ENCODE measurements at places on chromosomes 2 and 18.

DNA sequence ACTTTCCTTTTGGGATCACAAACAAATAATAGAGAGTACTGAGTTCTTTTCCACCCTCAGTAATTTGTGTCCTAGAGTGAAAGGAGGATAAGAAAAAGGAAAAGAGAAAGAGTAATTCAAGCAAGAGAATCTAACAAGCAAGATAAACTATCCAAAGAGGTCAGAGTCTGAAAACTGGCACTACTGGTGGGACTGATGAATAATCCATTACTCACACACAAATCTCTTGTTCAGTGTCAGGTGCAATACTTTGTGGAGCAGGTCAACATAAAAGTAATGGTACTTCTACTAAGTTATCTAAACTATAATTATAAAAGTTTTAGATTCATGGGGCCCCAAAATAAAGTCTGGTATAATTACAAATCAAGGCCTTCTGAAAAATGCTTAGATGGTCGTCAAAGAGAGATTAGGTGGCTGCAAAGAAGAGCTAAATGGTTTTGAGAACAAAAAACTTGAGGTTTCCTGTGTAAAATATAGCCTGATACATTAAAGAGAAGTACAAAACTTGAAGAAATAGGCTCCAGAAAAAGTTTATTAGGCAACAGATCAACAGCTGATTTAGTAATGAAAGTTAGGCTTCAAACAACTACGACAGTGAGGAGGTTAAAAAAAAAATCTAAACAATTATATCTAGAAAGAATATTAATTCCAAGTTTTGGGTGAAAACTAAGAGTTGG lies 109.4 kb downstream of the BAZ2B start:
- DNase-seq: no peak

DNA sequence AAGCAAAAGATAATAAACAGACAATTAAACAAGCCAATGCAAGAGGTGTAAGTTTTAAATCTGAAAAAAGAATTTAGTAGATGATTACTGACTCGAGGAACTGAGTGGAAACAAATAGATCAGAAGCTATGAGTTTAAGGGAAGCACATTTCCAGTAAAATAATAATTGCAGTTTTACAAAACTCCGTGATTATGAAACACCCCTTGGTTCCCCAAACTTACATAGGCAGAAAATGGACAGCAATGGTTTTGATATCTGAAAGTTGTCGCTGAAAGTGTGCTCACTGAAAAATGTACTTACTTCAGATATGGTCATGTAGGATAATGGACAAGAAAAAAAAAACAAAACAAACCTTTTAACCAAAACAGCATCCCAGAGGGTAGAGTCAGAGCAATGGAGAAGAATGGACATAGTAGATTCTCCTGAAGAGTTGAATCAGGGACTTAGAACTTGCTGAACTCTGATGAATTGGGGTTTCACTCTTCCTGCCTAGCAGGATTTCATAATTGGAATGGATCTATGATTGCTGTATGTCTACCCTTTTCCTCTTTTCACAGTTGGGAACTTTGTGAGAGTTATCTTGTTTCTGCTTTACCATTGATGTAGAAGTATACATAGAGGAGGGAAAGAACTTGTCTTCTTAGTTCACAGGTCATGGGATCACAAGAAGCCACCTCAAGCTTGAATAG lies 305.6 kb upstream of the ZEB2 start:
- DNase-seq: no peak

DNA sequence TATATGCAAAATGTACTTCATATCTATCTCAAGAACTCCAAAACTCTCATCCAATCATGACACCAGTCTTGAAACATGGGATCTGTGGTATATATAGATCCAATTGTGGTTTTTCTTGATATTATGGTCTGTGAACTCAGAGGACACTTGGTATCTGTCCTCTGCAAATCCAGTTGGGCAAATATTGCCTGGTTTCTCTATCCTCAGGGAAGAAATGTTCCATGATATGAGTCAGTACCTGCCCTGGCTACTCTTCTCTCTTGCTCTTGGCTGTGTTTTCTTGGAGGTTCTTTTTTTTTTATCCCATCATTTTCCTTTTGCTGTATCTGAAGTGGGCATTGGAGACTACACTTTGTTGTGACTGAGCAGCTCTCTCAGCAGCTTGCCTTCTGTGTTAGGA lies 10.9 kb downstream of the NBEAL1 start:
- peak; percentile 9 for DNase-seq

- peak; percentile 83 for DNase-seq
These were observed 29.6 kb downstream of the SH3BP4 start for GRCh38 chr2:234981197-234982095.

DNA sequence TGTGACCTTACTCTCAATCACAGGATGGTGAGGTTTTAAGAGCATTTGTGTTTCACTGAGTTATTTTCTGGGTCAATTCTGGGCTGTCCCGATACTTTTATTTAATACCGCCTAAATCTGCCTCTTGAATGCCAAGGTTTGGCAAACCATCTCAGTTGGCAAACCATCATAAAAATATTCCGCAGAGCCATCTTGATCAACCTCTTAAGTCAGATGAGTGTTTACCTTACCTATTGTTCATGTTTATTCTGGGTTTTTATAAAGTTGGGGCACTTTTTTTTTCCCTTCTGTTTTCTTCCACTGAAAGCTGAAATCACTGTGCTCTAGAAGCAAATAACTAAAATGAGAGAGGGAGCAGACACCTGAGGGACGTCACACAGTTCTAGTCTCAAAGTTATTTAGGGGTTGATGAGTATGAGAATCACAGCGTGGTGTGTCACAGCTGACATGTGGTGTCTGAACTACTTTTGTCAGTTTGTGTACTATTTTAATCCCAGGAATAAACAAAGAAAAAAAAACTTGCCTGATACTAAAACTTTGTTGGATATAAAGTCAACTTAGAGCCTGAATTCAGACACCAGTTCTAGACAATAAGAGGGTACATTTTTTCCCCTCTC lies 48.6 kb downstream of the ETAA1 start:
- peak; percentile 81 for DNase-seq

DNA sequence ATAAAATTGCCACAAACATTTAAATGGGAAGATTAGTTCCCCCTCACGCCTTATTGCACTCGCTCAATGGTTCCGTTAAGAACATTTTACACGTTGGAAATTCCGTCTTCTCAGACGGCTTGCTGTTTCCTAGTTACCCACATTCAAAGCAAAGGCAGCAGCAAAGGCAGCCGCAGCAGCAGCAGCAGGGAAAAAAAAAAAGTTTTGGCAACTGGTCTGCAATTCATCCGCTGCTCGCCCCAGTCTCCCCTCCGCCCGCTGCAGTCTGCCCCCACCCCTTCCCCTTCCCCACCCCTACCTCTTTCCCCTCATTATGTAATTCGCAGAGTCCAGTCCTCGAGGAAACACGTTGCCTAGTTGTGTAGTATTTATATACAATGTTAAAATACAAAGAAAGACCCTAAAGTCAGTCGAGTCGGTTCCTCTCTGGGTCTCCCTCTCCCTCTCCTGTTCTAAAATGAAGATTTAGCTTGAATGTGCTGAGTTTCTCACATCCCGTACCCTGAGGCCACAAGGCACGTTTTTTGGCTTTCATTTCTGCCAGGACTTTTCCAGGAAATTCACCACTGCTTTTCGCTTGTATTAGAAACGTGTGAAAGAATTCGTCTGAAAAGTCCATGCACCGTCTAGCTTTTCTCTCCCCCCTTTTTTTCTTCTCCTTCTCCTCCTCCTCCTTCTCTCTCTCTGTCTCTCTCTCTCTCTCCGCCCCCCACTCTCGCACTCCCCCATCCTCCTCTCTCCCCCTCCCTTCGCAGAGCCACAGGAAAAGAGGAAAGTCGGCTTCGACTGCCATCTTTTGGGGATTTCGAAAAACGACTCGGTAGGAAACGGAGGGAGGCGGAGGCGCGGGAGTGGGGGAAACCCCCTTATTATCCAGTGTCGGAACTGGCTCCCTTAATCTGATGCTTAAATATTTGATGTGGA lies 140.0 kb downstream of the MEIS1 start:
- DNase-seq: peak; percentile 80

Data from myocyte (in vitro differentiated cells).